ENCODE measurements at places on chromosomes 3 and 15. TPM values are rescaled to one million over a fixed set of nuclear protein-coding genes. Genes with fewer than 3 reads are reported as not detected.

Gene ZCWPW2
- under 0.01 TPM for total RNA-seq

Gene MUSTN1
- not detected for total RNA-seq

Gene STAB1
- total RNA-seq, result 267 TPM

Gene MORC1
- not detected for total RNA-seq

Gene TUSC7
- total RNA-seq, result not detected

Gene MCF2L2
- 1.2 TPM for total RNA-seq

Gene THRB
- 0.33 TPM for total RNA-seq

Gene SERINC4
- total RNA-seq, result not detected

Gene CRELD1
- total RNA-seq, result 25.2 TPM

Gene HSPBAP1
- total RNA-seq, result 5.9 TPM
